ENCODE measurements at places on chromosomes 7 and 10. TPM values are rescaled to one million over a fixed set of nuclear protein-coding genes. Genes with fewer than 3 reads are reported as not detected.

GRCh38 chr10:93629647-93630305, 17.4 kb downstream of the PDE6C start:
- no peak for ATAC-seq

The GPR26 gene
- 0.02 TPM for total RNA-seq

DNA sequence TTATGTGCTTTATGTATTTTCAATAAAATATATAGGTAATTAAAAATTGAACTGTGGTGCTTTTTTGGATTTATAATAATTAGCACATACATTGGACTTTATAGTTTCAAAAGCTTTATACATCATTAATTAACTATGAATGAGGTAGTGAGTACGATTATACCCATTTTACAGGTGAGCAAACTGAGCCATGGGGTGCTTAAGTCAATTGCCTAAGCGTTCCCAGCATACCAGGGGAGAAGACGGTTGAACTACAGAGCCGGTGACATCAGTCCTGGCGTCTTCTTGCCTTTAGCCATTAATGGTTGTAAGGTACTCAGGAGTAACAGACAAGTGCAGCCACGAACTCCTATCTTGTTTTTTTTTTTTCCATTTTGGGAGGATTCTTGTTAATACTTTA, 172.8 kb downstream of the GATA3 start:
- ATAC-seq: no peak

DNA sequence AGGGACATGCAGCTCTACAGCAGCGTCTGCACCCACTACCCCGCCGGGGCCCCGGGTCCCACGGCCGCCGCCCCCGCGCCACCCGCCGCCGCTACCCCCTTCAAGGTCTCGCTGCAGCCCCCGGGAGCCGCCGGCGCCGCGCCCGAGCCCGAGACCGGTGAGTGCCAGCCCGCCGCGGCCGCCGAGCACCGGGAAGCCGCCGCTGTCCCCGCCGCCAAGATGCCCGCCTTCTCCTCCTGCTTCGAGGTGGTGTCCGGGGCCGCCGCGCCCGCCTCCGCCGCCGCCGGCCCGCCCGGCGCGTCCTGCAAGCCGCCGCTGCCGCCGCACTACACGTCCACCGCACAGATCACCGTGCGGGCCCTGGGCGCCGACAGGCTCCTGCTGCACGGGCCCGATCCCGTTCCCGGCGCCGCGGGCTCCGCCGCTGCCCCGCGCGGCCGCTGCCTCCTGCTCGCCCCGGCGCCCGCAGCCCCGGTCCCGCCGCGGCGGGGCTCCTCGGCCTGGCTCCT, 631 bp downstream of the OTUD1 start:
- peak; percentile 1 for ATAC-seq

- peak; percentile 75 for ATAC-seq
Observed at GRCh38 chr10:59894114-59894513, 12.2 kb downstream of the CCDC6 start.

All from gastroesophageal sphincter (tissue), 4 donors.